ENCODE measurements at places on chromosomes 11 and 22. TPM values are rescaled to one million over a fixed set of nuclear protein-coding genes. Genes with fewer than 3 reads are reported as not detected.

Gene TRIM29
- not detected for total RNA-seq

Gene SCGB2A2
- total RNA-seq: not detected

Gene SCUBE1
- 0.07 TPM for total RNA-seq

Gene PRODH
- total RNA-seq: 5.9 TPM

Gene BACE1
- 67.2 TPM for total RNA-seq

Gene CCDC15
- 3.6 TPM for total RNA-seq

Gene ARHGAP8
- total RNA-seq: 0.51 TPM

Gene SHISAL1
- 7.5 TPM for total RNA-seq

Gene OR6A2
- 0.19 TPM for total RNA-seq

Gene KCNJ11
- total RNA-seq: not detected

Gene CRYBA4
- total RNA-seq: not detected

Gene UPK3A
- total RNA-seq: not detected

Gene GRIK4
- total RNA-seq: 0.37 TPM

Data from chondrocyte (in vitro differentiated cells).